Stimulated activated CD8-positive, alpha-beta memory T cell treated with anti-CD3 and anti-CD28 coated beads, Interleukin-7, amount 100 ng/mL, for 1 hour (primary cell): ENCODE measurements at places on chromosomes 7 and 10.

DNA sequence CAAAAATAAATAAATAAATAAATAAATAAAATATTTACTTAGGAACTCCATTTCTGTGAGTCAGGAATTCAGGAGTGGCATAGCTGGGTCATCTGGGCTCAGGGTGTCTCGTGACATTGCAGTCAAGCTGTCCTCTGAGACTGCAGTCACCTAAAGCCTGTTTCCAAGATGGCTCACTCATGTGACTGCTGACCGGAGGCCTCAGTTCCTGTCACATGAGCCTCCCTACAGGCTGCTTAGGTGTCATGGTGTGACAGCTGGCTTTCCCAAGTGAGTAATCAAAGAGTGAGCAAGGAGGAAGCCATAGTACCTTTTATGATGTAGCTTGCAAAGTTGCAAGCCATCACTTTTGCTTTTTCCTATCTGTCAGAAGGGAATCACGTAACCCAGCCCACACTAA, 128.6 kb upstream of the KCTD7 start:
- no peak for DNase-seq

DNA sequence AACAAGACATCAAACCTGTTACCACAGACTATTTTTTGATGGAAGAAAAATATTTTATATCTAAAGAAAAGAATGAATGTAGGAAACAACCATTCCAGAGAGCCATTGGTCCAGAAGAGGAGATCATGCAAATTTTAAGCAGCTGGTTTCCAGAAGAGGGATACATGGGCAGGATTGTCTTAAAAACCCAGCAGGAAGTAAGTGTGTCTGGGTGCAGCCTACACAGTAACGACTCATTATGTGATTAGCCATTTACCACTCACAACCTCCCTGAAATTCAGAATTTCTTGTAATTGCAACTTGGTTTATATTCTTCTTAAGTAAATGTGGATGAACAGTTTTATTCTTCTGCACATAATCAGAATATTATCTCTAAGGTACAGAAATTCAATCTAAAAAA, 46.2 kb downstream of the NOC3L start:
- DNase-seq, result no peak

DNA sequence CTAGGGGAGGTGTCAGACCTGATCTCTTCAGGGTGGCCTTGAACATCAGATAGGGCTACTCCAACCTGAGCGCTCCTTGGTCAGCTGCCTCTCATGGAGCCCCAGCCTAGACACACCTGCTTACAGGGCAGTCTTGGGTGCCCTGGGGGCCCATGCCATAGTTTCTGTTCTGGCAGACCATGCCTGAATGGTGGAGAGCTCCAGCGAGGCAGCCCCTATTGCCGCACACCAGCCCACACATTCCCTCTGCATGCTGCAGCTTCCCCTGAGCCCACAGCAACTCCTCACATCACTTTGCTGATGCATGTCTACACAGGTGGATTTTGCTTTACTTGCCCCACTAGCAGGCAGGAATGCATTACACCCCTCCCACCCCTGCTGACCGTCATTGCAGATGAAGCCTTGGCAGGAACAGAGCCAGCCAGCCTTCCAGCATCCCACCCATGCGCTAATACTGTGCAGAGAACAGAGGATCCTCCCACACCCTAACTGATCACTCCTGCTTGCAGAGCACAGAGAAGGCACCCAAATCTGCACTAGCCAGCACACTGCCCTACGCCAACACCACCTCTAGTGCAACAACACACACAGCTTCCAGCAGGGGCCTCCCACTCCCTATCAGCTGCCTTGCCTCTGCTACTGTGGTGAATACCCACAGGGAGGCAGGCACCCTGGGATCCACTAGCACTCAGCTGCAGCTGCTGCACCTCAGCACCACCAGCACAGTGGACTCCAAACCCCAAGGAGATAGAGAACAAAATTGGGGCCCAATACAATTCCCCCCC, 43.0 kb upstream of the GRM3 start:
- no peak for DNase-seq

- DNase-seq, result no peak
Measured at GRCh38 chr10:102040305-102041050, 15.5 kb downstream of the ARMH3 start.

- no peak for DNase-seq
Measured at GRCh38 chr7:137952426-137952805, 49.5 kb downstream of the CREB3L2 start.

GRCh38 chr7:132942701-132943100, 139.2 kb downstream of the CHCHD3 start:
- DNase-seq, result no peak

GRCh38 chr7:155648752-155649339, 4.4 kb downstream of the RBM33 start:
- no peak for DNase-seq

DNA sequence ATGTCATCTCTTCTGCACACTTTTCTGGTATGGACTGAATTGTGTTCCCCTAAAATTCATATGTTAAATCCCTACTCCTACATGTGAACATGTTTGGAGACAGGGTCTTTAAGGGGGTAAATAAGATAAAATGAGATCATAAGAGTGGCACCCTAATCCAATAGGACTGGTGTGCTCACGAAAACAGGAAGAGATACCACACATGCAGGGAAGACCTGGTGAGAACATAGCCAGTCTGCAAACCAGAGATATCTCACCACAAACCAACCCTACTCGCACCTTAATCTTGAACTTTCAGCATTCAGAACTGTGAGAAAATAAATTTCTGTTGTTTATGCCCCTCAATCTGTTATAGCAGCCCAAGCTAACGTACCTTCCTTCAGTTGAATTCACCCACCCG, 51.8 kb downstream of the VWDE start:
- no peak for DNase-seq

DNA sequence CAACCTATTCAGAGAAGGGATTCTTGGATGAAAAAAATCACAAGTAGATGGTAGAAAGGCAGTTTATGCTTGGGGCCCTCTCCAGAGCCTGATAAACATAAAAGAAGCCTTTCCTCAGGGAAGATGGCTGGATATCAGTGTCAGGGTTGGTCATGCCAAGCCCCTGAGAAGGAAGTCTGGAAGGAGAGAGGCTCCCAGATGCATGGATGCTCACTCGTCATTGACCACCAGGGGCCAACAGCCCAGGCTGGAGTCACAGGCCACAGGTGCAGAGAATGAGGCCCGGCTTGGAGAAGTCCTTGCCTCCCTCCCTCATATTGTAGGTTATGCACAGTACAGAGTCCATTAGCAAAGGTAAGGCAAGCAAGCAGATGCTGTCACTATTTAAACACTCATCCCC, 506.7 kb downstream of the GRID1 start:
- no peak for DNase-seq
